H1 (cell line): ENCODE measurements at places on chromosomes 6 and 20. TPM values are rescaled to one million over a fixed set of nuclear protein-coding genes. Genes with fewer than 3 reads are reported as not detected.

DNA sequence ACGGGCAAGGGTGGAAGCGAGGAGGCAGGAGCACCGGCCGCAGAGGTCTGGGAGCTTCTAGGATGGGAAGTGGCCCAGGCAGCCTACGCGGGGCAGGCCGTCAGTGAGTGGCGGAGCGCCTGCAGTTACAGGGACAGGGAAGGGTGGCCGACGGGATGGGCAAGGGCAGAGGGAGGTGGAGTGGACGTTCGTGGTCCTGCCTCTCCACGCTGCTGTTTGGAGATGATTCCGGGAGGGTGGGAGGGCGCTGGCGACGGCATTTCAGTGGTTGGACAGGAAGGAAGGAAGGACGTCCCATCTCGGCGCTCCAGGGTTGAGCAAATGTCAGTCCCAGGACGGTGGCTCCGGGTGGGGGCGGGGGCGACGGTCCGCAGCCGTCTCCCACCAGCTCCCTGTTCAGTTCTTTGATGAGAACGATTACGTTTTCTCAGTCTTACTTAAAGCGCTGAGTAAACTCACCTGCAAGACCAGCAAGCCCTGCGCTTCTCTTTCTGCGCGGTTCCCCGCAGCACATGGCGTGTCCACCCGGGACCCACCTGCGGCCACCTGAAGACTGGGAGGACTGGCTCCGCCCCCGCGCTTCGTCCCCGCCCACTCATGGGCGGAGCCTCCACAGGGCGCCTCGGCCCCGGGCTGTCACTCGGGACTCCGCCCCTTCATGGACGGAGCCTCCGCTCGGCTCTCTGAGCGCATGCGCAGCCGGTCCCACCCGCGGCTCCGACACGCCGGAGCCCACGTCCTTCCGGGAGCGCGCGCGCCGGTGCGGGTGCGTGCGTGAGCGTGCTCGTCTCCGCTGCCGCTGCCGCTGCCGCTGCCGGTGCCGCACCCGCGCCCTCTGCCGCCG lies at the start of gene DNAJC5:
TSS of gene DNAJC5 (plus strand) at position 769 of the 844 bp plus-strand sequence. CDS start 33,220 bp downstream, outside the sequence.
- H3K4me1 ChIP-seq: peaks cover 6% of the 10 kb centered on the region; the same call in 1 of the 2 replicates
- peak; percentile 78 for DNase-seq
- peaks cover 4% of the 10 kb centered on the region for H3K36me3 ChIP-seq
- peak within 1 kb of the TSS; percentile 85 for H3K4me3 ChIP-seq

- H3K4me1 ChIP-seq: no peaks in the 10 kb centered on the region
- no peak for DNase-seq
- no peaks in the 10 kb centered on the region for H3K36me3 ChIP-seq
- H3K4me3 ChIP-seq: no peak overlapping the region
These were observed 35.0 kb upstream of the MDGA1 start for GRCh38 chr6:37732688-37733087.

- no peaks in the 10 kb centered on the region for H3K4me1 ChIP-seq
- no peaks in the 10 kb centered on the region for H3K27me3 ChIP-seq
- H3K36me3 ChIP-seq: no peaks in the 10 kb centered on the region
These were observed 176.2 kb downstream of the ASCC3 start for GRCh38 chr6:100704961-100705360.

GRCh38 chr6:158713469-158713868 lies 63.6 kb downstream of the SYTL3 start:
- no peaks in the 10 kb centered on the region for H3K4me1 ChIP-seq
- H3K36me3 ChIP-seq: no peaks in the 10 kb centered on the region
- H3K27ac ChIP-seq: no peak overlapping the region
- no peak for DNase-seq
- no peaks in the 10 kb centered on the region for H3K27me3 ChIP-seq

- H3K36me3 ChIP-seq: no peaks in the 10 kb centered on the region
- DNase-seq: no peak
- H3K27ac ChIP-seq: no peak overlapping the region
- no peaks in the 10 kb centered on the region for H3K27me3 ChIP-seq
- H3K4me1 ChIP-seq: no peaks in the 10 kb centered on the region
These were observed 25.4 kb downstream of the SPATA2 start for GRCh38 chr20:49889935-49890333.

GRCh38 chr6:170233286-170234205 lies 57.3 kb downstream of the DLL1 start:
- no peaks in the 10 kb centered on the region for H3K27me3 ChIP-seq
- no peak for DNase-seq
- no peak overlapping the region for H3K27ac ChIP-seq
- H3K4me1 ChIP-seq: peaks cover 2% of the 10 kb centered on the region

GRCh38 chr6:156021746-156022396 lies 566.2 kb upstream of the NOX3 start:
- H3K36me3 ChIP-seq: no peaks in the 10 kb centered on the region
- no peak overlapping the region for H3K4me3 ChIP-seq
- DNase-seq: no peak
- no peaks in the 10 kb centered on the region for H3K4me1 ChIP-seq
- H3K27me3 ChIP-seq: no peaks in the 10 kb centered on the region

DNA sequence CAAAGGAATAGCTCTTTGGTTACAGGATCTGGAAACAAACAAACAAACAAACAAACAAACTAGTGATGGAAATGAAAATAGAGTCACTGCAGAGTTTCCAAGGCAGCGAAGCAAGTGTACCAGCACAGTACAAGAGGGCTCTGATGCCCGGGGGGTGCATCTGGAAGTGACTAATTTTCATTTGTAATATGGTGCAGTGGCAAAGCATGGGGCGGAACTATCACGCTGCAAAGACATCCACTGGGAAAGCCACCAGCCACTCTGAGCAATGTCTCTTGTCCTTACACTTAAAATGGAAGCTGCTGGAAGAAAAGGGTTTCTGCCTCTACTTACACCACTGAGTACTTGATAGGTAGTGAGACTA lies 44.4 kb upstream of the NEDD9 start:
- H3K27ac ChIP-seq: no peak overlapping the region
- DNase-seq: no peak
- H3K27me3 ChIP-seq: no peaks in the 10 kb centered on the region
- no peak overlapping the region for H3K4me3 ChIP-seq
- H3K4me1 ChIP-seq: peaks cover 8% of the 10 kb centered on the region

DNA sequence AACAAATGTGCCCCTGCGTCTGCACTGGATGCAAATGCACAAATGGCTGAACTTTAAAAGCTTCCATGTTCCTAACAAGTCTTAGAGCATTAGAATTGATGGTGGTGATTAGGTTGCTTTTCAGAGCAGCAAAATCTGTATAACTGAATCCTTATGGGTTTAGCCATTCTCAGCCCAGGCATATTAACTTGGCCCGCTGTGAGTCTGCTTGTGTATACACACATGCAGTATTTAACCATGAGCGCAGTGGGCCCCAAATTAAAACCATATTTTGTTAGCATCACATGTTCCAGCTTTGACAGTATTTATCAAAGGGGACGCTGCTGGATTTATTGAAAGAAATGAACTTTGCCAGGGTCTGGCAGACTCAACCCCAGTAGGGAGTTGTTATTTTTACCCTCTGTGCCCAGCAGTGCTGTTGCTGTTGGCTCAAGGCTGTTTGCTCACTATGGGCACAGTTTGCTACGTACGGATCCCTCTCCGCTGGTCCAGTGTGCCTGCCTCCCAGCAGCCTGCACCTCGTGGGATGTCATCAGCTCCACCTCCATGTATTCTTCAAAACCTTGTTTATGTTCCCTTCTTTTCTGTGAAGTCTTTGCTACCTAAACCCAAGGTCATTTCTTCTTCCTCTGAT lies 144.7 kb downstream of the QRSL1 start:
- H3K27ac ChIP-seq: no peak overlapping the region
- no peak overlapping the region for H3K4me3 ChIP-seq
- peaks cover 3% of the 10 kb centered on the region; the same call in 1 of the 2 replicates for H3K36me3 ChIP-seq
- no peaks in the 10 kb centered on the region for H3K27me3 ChIP-seq

GRCh38 chr20:32969356-32970114 lies 34.7 kb downstream of the SUN5 start:
- no peak overlapping the region for H3K4me3 ChIP-seq
- H3K4me1 ChIP-seq: peaks cover 18% of the 10 kb centered on the region
- H3K36me3 ChIP-seq: no peaks in the 10 kb centered on the region
- H3K27ac ChIP-seq: no peak overlapping the region
- peak; percentile 39 for DNase-seq

DNA sequence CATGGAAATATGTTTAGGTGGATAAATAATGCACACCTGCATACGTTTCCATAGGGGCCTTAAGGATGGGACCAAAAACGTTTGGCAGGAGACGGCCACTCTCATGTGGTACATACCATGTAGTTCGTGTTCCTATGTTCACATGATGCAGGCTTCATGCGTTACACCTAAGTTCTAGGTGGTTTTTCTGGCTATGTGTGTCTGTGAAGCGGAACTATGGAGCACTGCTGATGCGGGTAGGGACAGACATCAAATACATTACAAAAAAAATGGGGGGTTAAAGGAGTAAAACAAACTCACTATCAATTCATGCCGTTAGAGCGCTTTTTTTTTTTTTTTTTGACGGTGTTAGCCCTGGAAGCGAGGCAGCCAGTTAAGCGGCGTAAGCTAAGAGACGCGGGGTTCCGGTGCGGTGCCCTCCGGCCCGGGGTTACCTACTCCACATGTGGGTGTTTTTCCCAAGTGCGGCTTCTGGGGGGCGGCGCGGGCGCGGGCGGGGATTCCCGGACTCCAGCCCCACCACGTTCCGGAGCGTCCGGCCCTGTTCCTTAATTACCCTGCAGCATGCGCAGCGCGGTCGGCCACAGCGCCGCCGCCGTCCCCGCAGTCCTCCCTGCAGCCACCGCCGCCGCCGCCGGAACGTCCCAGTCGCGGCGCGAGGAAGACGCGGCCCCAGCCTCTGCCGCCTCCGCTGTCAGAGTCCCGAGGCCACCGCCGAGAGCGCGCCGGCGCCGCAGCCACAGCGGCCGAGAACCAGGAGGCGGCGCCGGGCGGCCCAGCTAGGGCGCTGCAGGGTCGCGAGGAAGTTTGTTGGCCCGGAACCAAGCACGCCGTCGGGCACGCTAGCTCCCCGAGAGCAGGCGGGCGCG lies 648 bp downstream of the COL19A1 start:
- peaks cover 23% of the 10 kb centered on the region for H3K27me3 ChIP-seq
- DNase-seq: peak; percentile 72
- H3K27ac ChIP-seq: no peak overlapping the region
- peak overlapping the region; percentile 71 for H3K4me3 ChIP-seq
- H3K4me1 ChIP-seq: peaks cover 2% of the 10 kb centered on the region; the same call in 1 of the 2 replicates
- H3K36me3 ChIP-seq: no peaks in the 10 kb centered on the region

GRCh38 chr6:169019727-169020491 lies 233.7 kb downstream of the THBS2 start:
- H3K4me3 ChIP-seq: no peak overlapping the region
- H3K36me3 ChIP-seq: peaks cover 6% of the 10 kb centered on the region; the same call in 1 of the 2 replicates
- DNase-seq: no peak
- no peaks in the 10 kb centered on the region for H3K4me1 ChIP-seq

DNA sequence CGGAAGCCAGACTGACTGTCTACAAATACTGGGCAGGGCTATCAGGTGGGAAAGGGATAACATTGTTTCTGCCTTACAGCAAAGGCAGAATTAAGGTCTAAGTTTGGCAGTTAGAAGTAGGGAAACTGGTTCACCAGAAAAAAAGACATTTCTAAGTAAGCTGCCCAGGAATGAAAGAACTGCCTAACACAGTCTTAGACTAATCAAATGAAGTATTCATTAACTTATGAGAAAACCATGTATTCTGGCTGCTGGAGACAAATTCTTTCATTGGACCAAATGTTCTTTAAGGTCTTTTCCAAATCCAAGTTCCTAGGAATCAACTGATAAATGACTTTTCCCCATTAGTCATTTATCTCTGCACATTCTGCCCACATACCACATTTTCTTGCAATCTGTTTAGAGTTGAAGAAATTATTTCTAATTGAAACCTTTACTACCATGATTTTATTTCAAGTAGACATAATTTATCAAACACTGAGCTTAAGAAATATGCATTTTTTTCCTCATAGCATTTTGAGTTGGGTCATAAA lies 120.3 kb upstream of the OGFRL1 start:
- H3K36me3 ChIP-seq: no peaks in the 10 kb centered on the region
- H3K27me3 ChIP-seq: no peaks in the 10 kb centered on the region
- no peaks in the 10 kb centered on the region for H3K4me1 ChIP-seq
- no peak for DNase-seq
- H3K27ac ChIP-seq: no peak overlapping the region
- no peak overlapping the region for H3K4me3 ChIP-seq

DNA sequence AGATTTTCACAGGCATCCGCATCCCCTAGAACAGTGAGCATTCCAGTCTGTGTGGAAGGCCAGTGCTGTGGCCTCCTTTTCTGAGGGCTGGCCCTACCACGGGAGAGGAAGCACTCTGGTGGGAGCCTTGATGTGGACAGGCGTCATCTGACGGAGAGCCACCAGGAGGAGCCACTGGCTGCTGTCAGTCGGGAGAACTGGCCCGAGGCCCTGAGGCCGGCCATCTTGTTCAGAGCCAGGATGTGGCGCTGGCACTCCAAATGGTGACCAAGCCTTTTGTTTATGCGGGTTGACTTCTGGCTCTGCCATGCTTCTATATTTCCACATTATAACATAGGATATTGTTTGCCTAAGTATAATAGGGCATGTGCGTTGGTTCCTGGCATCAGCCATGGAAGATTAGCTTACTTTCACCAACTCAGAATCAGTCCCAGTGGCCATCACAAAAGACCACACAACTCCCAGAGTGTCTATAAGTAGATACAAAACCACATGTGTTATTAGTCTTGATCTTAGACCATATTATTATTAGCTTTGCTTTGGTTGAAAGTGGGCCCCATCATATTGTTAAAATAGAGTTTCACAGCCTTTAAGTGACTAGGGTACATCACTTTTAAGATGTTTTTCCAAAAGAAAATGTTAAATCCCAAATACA lies 273.9 kb upstream of the TAB2 start:
- H3K4me3 ChIP-seq: no peak overlapping the region
- peaks cover 6% of the 10 kb centered on the region; the same call in 1 of the 2 replicates for H3K4me1 ChIP-seq
- H3K27ac ChIP-seq: no peak overlapping the region
- no peaks in the 10 kb centered on the region for H3K27me3 ChIP-seq

DNA sequence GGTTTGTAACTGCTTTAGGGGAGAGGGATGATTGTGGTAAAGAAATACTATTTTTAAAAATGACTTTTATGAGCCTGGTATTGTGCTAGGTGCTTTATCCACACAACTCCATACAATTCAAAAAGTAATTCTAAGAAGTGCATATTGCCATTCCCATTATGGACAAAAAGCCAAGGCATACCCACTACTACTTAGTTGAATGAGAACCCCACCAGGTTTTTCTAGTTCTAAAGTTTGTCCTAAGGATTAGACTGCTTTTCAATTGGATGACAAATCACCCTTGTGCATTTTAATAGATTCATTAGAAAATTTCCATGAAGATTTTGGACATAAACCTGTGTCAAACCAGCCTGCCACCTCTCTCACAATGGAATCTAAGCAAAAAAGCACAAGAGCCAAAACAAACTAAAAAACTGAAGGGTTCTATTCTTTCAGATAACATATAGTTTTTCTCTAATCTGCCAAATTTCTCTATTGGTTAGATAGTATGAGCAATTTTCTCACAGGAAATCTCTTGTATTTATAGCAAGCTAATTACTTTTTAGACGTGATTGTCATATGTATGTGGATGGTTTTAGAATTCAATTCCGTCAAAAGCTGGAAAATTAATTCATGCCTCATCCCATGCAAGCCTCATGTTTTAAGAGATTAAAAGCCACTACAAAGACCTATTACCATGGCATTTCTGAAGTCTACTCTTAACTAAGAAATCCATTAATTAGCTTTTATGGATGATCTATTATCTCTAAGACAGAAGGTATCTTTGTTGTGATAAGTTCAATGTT lies 325.5 kb downstream of the RNGTT start:
- no peak overlapping the region for H3K27ac ChIP-seq
- H3K27me3 ChIP-seq: no peaks in the 10 kb centered on the region
- no peaks in the 10 kb centered on the region for H3K36me3 ChIP-seq

Gene LINC00237
- polyA plus RNA-seq: 0.22 and 1.4 TPM in 2 replicates

Gene BEND6
- 0.53 and 0.71 TPM in 2 replicates for polyA plus RNA-seq

Gene MLN
- polyA plus RNA-seq: 0.31 TPM in 1 of 2 replicates, not detected in the other

Gene FAM83B
- polyA plus RNA-seq: 0.66 and 0.71 TPM in 2 replicates

Gene CEP85L
- polyA plus RNA-seq: 3.2 and 3.8 TPM in 2 replicates

Gene MOXD1
- 1.7 and 3.5 TPM in 2 replicates for polyA plus RNA-seq
